ENCODE measurements at places on chromosomes 6 and 20. TPM values are rescaled to one million over a fixed set of nuclear protein-coding genes. Genes with fewer than 3 reads are reported as not detected.

GRCh38 chr6:137801352-137802114, 65.5 kb upstream of the TNFAIP3 start:
- no peaks in the 10 kb centered on the region for H3K27me3 ChIP-seq
- H3K4me3 ChIP-seq = no peak overlapping the region

DNA sequence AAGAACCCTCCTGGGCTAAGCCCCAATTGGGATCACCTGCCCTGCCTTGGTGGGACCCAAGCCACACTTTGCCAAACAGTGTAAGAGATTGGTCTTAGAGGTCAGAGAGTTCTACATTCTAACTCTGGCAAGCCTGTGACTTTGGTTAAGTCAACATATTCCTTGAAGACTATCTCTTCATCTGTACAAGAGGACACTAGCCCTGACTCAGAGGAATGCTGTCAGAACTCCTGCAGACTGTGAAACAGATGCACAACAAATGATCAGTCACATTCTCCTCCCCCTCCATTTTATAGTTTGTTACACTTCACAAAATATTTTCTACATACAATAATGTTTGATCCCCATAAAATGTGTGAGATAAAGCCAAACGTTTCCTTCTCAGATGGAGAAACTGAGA, 91.7 kb upstream of the EPB41L1 start:
- H3K36me3 ChIP-seq = no peaks in the 10 kb centered on the region
- H3K27me3 ChIP-seq = no peaks in the 10 kb centered on the region
- DNase-seq = no peak
- H3K4me1 ChIP-seq = no peaks in the 10 kb centered on the region
- H3K27ac ChIP-seq = no peak overlapping the region

The EPHA7 gene
- 22.7 TPM for total RNA-seq

- peak overlapping the region; percentile 59 for H3K4me3 ChIP-seq
- peaks cover 24% of the 10 kb centered on the region for H3K36me3 ChIP-seq
- no peaks in the 10 kb centered on the region for H3K27me3 ChIP-seq
- H3K4me1 ChIP-seq = peaks cover 53% of the 10 kb centered on the region
- H3K27ac ChIP-seq = peak overlapping the region; percentile 88
Measured at GRCh38 chr20:19991308-19991707, 25.9 kb upstream of the NAA20 start.

- H3K4me1 ChIP-seq = peaks cover 4% of the 10 kb centered on the region
- peaks cover 6% of the 10 kb centered on the region for H3K27me3 ChIP-seq
- no peak overlapping the region for H3K4me3 ChIP-seq
- no peak overlapping the region for H3K27ac ChIP-seq
Measured at GRCh38 chr20:41714030-41714429, 95.9 kb upstream of the CHD6 start.

The C20orf141 gene
- total RNA-seq = not detected

The ABCF1 gene
- total RNA-seq = 64.2 TPM

DNA sequence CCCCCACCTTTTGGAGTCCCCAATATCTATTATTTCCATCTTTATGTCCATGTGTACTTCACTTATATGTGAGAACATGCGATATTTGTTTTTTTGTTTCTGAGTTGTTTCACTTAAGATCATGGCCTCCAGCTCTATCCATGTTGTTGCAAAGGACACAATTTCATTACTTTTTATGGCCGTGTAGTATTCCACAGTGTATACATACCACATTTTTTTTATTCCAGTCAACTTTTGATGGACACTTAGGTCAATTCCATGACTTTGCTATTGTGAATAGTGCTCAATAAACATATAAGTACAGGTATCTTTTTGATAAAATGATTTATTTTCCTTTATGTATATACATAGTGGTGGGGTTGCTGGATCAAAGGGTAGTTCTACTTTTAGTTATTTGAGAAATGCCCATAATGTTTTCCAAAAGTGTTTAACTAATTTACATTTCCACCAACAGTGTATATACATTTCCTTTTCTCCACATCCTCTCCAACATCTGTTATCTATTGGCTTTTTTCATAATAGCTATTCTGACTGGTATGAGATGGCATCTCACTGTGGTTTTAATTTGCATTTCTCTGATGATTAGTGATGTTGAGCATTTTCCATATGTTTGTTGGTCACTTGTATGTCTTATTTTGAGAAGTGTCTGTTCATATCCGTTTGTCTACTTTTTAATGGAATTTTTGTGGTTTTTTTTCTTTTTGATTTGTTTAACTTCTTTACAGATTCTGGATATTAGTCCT, 34.0 kb upstream of the COL10A1 start:
- peaks cover 23% of the 10 kb centered on the region for H3K36me3 ChIP-seq
- H3K27ac ChIP-seq = no peak overlapping the region
- H3K4me3 ChIP-seq = no peak overlapping the region

The PRND gene
- total RNA-seq = not detected

The DEFB132 gene
- not detected for total RNA-seq

GRCh38 chr6:151338651-151339200, 52.6 kb downstream of the ZBTB2 start:
- H3K27me3 ChIP-seq = no peaks in the 10 kb centered on the region
- peaks cover 14% of the 10 kb centered on the region for H3K4me1 ChIP-seq
- DNase-seq = peak; percentile 24
- no peak overlapping the region for H3K27ac ChIP-seq
- no peak overlapping the region for H3K4me3 ChIP-seq
- peaks cover 23% of the 10 kb centered on the region for H3K36me3 ChIP-seq

The TAP2 gene
- total RNA-seq = 49.7 TPM

DNA sequence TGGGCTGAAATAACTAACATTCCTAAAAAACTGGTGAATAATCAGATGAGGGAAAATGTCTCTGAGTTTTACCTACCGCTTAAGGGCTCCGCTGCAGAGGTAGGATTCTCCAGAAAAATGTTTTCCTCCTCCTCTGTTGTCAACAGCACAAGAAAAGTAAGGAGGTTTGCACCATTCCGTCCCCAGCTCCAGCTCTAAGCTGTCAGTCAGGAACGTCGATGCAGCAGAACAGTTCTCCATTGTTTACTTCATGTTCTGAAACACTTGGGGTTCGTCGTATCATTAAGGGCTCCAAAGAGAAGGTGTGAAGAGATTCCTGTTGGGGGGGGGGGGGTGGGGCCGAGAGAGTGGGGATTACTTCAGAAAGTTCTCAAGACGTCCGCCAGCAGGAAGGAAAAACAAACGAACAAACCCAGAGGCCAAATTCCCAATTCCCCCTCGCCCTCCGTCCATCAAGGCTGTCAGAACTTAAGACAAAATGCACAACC, 734 bp downstream of the MMS22L start:
- peak overlapping the region; percentile 98 for H3K4me3 ChIP-seq
- DNase-seq = no peak
- peaks cover 14% of the 10 kb centered on the region for H3K4me1 ChIP-seq
- peaks cover 18% of the 10 kb centered on the region for H3K36me3 ChIP-seq

DNA sequence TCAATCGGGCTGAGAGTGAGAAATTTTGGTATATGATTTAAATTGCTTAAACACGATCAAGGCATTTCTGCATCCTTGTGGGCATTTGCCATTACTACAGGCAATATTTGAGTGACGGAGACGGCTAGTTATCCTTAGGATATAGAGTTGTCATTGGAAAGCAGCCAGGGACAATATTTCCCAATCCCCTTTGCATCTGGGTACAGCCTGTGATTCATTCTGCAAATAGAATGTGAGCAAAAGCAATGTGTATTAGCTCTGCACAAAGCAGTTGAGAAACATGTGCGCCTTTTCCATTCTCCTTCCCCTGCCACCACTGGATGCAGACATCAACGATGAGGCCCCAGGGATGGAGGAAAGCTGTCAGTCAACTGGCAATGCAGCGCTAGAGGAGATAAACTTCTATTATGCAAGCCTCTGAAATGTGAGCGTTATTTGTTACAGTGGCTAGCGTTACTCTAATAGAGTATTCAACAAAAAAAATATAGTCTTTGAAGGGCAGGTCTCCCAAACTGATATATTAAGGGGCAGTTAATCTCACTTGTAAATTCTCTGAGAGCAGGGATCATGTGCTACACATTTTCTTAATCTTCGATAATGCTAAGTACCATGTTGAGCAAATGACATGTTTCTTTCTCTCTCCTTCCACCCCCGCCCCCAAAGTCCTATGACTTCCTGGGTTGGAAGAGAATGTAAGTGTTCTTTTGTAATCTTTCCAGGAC, 37.1 kb upstream of the NCOA3 start:
- H3K4me1 ChIP-seq = peaks cover 16% of the 10 kb centered on the region
- DNase-seq = no peak
- H3K36me3 ChIP-seq = no peaks in the 10 kb centered on the region
- peak overlapping the region; percentile 35 for H3K27ac ChIP-seq

DNA sequence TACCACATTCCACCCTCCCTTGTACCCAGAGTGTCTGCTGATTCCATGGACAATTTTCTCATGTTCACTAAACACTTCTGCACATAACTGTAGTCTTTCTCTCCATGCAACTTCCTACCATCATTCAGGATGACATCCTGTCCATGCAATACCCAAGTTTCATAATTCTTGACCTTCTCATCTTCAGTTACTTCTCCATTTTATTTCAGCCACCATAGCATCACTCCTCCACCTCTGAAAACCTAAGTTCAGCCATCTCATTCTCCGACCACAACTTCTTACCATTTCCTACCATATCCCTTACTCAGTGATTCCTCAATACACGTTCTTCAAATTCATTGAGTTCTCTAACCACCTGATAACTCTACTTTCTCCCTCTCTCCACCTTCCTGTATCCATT, 216.5 kb upstream of the TENT5A start:
- H3K27ac ChIP-seq = no peak overlapping the region
- DNase-seq = no peak
- no peak overlapping the region for H3K4me3 ChIP-seq
- no peaks in the 10 kb centered on the region for H3K4me1 ChIP-seq

DNA sequence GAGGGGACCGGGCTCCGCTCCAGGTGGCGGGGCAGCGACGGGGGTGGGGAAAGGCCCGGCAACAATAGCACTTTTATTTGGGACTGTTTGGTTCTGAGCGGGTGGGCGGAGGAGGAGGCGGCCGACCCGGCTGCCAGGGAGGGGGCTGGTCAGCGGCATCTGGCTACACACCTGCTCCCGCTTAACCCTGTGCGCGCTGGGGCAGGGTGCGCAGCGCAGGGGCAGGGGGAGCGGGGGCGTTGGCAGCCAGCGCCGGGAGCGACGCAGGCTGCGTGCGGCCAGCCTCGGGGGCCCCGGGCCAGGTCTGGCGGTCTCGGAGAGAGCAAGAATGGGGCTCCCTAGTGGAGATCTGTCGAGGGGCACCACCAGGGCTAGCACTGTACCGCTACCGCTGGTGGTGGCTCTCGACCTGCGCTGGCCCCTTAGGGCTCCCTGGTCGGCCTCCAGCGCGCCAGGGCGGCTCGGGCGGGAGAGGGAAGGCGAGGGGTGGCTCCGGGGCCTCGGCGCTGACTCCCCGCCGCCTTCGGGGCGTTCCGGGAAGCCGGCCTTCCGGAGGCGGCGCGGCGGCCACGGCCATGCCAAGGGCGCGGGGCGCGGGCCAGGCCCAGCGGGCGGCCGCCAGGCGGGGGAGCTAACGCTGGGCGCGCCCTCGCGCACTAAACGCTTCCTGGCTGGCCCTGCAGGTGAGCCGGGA, 92.4 kb downstream of the NCR2 start:
- no peak for DNase-seq
- peaks cover 19% of the 10 kb centered on the region for H3K27me3 ChIP-seq
- peak overlapping the region; percentile 61 for H3K4me3 ChIP-seq
- H3K27ac ChIP-seq = no peak overlapping the region
- peaks cover 21% of the 10 kb centered on the region for H3K4me1 ChIP-seq

GRCh38 chr6:107600936-107601335, 111.0 kb downstream of the SOBP start:
- H3K4me1 ChIP-seq = peaks cover 25% of the 10 kb centered on the region
- peak overlapping the region; percentile 69 for H3K27ac ChIP-seq
- H3K36me3 ChIP-seq = peaks cover 3% of the 10 kb centered on the region
- peak overlapping the region; percentile 39 for H3K4me3 ChIP-seq

DNA sequence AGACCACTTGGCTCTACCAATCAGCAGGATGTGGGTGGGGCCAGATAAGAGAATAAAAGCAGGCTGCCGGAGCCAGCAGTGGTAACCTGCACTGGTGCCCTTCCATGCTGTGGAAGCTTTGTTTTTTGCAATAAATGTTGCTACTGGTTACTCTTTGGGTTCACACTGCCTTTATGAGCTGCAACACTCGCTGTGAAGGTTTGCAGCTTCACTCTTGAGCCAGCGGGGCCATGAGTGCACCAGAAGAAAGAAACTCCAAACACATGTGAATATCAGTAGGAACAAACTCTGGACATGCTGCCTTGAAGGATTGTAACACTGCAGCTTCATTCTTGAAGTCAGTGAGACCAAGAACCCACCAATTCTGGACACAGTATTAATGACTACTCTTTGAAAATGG, 89.9 kb upstream of the MBOAT1 start:
- no peaks in the 10 kb centered on the region for H3K36me3 ChIP-seq
- H3K4me1 ChIP-seq = no peaks in the 10 kb centered on the region
- H3K27me3 ChIP-seq = no peaks in the 10 kb centered on the region
- no peak overlapping the region for H3K27ac ChIP-seq
- DNase-seq = no peak

The MAP1LC3A gene
- 85.2 TPM for total RNA-seq

GRCh38 chr6:41551857-41552256, 5.7 kb downstream of the FOXP4 start:
- H3K27ac ChIP-seq = peak overlapping the region; percentile 58
- H3K27me3 ChIP-seq = no peaks in the 10 kb centered on the region
- H3K4me1 ChIP-seq = peaks cover 52% of the 10 kb centered on the region
- DNase-seq = no peak
- H3K4me3 ChIP-seq = peak overlapping the region; percentile 16

DNA sequence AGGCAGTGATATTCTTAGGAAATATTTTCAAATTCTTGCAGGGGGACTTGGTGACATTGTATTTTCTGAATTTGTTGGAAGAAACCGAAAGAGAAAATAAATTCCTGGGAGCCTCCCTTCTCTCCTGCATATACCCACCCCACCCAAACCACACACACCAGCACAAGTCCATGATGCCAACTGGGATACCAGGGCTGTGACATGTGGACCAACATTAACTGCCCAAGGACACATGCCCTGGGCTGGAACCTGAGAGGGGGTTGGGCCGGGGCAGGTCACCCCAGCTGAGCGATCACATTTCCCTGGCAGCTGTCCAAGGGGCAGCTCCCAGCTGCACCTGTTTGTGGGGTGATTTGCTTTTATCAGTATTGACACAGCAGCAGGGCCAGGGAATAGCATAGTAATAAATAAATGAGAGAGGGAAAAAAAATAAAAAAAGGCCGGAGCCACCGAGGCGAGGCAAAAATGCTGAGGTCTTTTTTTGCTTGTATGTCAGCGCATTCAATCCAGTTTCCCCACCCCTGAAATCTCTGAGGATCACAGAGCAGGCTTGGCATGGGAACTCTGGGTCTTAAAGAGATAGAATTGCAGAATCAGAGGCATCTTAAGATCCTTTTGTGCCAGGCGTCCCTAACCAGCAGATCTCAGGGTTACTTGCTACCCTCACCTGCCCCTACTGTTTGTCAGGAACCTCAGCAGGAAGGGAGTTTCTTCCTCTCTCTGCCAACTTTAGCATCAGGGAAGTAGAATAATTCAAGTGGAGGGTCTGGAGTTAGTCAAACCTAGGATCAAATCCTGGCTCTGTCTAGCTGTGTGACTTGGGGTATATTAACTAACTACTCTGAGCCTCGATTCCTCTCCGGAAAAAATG, 66.5 kb upstream of the PIM1 start:
- no peaks in the 10 kb centered on the region for H3K36me3 ChIP-seq
- DNase-seq = peak; percentile 77
- peaks cover 46% of the 10 kb centered on the region for H3K4me1 ChIP-seq
- no peaks in the 10 kb centered on the region for H3K27me3 ChIP-seq
- peak overlapping the region; percentile 98 for H3K27ac ChIP-seq
- H3K4me3 ChIP-seq = peak overlapping the region; percentile 83
